ENCODE measurements at places on chromosomes 2 and 18.

GRCh38 chr18:74331404-74331803 lies 15.8 kb downstream of the C18orf63 start:
- no peak for DNase-seq

- no peak for DNase-seq
Measured at GRCh38 chr18:79624356-79625170, 55.0 kb upstream of the CTDP1 start.

GRCh38 chr2:8574196-8575037 lies 107.4 kb upstream of the ID2 start:
- DNase-seq: no peak

DNA sequence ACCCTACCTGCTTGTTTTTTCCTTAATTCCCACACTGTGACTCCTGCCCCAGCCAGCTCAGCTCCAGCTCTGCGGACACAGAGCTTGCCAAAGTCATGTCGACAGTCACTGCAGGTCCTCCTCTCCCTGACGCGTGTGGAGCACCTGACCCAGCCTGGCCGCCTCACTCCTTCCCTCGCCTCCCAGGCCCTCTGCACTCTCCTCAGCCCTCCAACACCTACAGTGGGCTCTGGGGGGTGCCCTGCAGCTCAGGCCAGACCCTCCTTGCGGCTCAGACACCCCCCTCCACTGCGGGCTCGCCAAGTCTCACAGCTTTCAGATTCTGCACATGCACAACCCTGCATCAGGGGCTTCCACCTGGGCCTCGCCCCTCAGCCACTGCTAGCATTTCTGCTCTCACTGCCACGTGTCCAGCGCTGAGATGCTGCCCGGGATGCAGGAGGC lies 68.3 kb downstream of the NDUFA10 start:
- no peak for DNase-seq

DNA sequence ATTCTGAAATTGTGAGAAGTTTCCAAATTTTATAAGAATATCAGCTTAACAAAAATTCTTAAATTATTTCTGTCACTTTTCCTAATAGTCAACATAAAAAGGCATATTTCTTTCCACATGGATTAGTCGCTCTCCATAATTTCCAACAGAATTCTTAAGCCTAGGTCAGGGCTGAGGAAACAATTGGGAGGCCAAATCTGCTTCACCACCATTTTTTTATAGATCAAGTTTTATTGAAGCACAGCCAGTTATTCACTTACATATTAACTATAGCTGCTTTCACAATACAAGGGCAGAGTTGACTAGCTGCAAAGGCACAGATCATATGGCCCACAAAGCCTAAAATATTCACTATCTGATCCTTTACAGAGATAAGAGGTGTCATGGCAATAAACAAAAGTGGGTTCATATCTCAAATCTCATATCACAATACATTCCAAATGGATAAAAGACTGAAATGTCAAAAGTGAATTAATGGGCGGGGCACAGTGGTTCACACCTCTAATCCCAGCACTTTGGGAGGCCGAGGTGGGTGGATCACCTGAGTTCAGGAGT lies 18.7 kb downstream of the MEMO1 start:
- DNase-seq: no peak

DNA sequence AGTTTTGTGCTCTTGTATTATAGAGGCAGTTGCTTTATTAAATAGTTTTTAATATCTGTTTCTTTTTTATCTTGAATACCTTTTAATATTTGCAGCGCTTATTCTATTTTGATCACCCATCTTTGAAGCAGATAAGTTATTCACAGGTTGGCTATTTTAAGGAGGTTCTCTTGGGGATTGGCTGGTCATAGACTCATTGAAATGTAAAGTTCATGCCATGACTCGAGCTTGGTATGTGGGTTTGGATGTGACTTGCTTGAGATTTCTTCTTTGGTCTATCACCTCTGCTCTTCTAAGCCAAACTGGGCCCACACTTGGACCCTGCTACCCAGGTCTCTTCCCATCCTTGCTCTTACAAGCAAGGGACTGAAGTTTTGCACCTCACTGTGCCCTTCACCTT lies 33.6 kb downstream of the FARP2 start:
- DNase-seq: no peak

DNA sequence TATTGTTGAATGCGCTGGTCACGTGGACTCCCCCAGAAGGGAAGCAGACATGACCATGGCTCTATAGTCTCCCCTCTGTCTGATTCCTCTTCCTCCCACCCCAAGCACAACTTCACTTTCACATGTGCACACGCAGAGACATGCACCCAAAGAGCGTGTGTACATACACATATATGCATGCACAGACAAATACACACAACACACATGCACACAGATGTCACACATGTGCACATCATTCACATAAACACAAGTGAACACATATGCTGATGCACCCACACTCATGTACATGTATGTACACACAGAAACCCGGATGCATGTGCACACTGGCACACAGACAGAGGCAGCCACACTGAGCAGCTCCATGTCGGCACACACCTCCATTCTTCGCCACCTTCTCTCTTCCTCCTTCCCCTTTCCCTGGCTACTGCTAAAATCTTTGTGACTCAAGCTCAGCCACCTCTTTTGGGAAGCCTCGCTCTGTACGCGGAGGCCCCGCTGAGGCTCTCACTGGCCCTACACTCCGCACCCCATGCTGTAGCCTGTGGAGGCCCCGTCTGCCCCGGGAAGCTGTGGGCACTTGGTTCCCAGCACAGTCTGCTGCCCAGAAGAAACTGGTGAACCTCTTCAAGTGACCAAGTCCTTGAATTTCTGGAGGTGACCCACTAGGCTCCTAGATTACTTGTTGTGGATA lies 101.6 kb upstream of the TEX51 start:
- DNase-seq: no peak

- no peak for DNase-seq
Measured at GRCh38 chr2:143957321-143957720, 562.6 kb downstream of the ZEB2 start.

GRCh38 chr2:38602136-38602731 lies 494 bp downstream of the HNRNPLL start:
- DNase-seq: peak; percentile 42

GRCh38 chr2:28340312-28341202 lies 52.1 kb upstream of the FOSL2 start:
- no peak for DNase-seq

DNA sequence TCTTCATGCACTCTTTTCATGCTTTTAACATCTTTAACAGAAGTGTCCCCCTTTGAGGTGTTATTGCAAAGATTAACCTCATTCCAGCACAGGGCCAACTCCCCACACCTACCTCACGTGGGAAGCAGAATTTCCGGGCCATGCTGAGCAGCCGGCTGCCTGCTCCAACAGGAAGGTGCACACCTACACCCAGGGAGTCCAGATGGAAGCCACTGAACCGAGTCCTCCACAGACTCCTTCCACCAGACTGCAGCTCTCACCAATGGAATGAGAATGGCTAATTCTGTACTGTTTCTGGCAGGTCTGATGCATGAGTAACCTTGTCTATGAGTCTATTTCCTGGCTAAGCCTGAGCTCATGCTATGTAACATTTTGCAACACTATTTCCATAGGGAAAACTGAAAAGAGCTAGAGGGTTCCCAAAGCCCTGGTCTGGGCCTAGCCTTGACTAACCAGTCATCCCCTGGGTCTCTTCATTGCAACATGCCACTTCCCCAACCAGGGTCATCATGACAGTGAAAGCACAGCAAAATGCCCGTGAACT lies 11.0 kb downstream of the ERFE start:
- DNase-seq: no peak

DNA sequence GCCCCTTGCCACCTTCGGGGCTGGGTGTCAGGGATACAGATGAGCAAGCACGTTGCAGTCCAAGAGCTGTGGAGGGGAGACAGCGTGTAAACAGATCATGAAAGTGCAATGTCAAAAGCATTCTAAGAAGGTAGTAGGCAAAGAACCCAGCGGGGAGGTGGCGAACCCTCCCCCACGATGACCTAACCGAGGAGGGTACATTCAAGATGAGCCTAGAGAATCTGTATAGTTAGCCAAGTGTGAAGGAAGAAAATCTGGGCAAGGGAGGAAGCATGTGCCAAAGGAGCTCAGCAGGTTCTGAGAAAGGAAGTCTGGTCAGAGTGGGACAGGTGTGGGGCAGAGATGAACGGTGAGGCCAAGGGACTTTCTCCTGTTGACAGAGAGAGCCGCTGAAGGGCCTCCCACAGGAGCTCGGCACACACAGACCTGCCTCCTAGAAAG lies 106.9 kb downstream of the SP3 start:
- no peak for DNase-seq

DNA sequence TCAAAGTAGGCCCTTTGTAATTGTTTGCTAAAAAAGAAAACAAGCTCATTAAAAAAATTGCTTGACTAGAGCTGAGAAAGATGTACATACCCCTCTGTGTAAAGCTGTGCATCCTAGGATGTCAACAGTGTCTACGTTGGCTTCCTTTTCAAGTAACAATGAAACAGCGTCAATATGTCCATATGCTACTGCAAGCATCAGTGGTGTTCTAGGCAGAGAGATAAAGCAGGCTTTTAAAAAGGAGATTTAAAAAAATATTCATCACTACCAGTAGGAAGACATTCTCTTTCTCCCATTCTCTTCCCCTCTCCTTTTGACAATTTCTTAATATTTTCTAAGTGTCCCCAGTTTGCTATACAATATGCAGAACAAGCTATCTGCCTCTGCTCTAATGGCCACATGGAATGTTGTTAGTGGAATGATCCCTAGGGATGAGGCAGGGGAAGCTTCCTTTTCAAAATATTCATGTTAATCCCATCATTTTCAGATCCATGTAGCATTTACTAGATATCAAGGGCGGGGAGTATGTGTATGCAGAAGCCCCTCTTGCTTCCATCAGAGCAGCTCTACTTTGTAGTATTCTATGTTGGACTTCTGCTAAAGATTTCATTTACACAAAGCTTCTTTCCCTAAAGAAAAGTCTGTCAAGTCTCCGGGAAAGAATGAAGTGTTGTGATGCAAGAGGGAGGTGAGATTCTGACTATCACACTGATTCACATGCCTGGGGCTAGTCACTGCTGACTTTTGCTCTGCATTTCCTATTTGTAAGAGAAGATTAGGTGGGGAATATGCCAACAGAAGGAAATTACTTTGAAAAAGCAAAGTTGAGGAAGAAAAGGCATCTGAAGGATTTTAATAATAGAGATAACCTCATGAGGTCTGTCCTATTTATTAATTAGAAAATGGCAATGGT lies 81.5 kb upstream of the PGAP1 start:
- no peak for DNase-seq

DNA sequence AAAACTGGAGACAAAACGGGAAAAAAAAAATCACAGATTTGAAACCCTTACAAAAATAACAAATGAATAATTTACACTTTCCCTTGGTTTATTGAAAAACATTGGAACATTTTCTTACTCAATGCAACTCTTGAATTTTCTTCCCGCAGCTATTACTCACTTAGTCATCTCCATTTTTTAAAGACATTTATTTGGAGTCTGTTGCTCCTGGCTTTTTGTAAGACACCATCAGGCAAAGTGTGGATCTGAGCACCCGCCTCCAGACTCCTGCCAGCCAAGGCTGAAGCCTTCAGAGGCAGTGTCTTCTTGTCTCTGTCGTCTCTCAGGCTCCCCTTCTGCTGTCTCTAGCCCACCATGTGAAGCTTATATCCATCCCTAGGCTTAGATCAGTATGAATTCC lies 46.2 kb downstream of the TRIB2 start:
- DNase-seq: no peak

- DNase-seq: peak; percentile 74
Measured at GRCh38 chr2:201257381-201257955, 2.9 kb upstream of the CASP8 start.

- DNase-seq: no peak
Measured at GRCh38 chr2:234666911-234667310, 170.0 kb upstream of the ARL4C start.

- no peak for DNase-seq
Measured at GRCh38 chr2:160695402-160696086, 201.9 kb upstream of the RBMS1 start.

GRCh38 chr2:127511917-127512316 lies 14.4 kb downstream of the IWS1 start:
- no peak for DNase-seq

GRCh38 chr2:41495050-41495449 lies 552.8 kb upstream of the PKDCC start:
- no peak for DNase-seq

DNA sequence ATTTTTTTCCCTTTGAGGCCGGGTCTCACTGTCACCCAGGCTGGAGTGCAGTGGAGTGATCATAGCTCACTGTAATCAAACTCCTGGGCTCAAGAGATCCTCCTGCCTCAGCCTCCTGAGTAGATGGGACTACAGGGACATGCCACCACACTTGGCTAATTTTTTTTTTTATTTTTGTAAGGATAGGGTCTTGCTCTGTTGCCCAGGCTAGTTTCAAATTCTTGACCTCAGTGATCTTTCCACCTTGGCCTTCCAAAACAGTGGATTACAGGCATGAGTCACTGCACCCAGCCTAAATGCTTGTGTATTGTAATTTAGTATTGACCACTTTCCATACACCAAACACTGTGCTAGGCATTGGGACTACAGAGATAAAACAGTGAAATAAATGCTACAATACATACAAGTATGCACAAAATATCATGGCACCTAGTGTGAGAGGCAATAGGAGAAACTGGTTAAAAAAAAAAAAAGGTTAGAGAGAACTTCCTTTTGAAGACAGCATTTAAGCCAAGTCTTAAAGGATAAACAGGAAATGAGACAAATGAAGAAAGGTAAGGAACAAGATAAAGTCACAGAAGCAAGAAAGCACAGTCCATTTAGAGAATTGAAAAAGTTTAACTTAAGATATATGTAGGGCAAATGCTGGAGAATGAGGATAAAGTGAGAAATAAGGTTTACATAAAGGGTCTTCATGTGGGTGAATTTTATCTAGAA lies 113.4 kb downstream of the GORASP2 start:
- peak; percentile 4 for DNase-seq

DNA sequence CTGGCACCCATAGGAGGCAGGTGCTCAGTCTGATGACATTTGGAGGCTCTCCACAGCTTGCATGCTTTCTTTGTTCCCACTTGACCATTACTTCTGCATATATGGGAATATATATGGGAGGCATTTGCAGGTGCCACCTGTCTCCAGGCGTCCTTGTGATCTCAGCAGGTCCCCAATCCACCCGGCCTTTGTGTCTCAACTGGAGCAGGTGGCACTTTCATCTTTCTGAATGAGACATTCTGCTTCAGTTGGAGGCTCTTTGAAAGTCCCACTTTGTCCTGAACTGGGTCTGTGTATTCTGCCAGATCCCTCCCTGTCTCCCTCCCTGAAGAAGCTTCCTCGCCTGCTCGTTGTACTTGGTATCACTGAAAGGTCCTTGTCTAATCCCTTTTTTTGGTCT lies 318.1 kb upstream of the EPAS1 start:
- DNase-seq: no peak

- no peak for DNase-seq
Measured at GRCh38 chr2:123913143-123913735, 111.8 kb upstream of the CNTNAP5 start.

- no peak for DNase-seq
Measured at GRCh38 chr2:107340955-107341354, 455.0 kb upstream of the ST6GAL2 start.
